ENCODE measurements at places on chromosomes 13 and 19. TPM values are rescaled to one million over a fixed set of nuclear protein-coding genes. Genes with fewer than 3 reads are reported as not detected.

PBX4 gene
- total RNA-seq, result 7.4 TPM

PPP5C gene
- total RNA-seq, result 74.7 TPM

LMO7 gene
- 93.0 TPM for total RNA-seq

FPR3 gene
- total RNA-seq, result not detected

TUBA3C gene
- total RNA-seq, result not detected

SIAH3 gene
- total RNA-seq, result not detected

SHANK1 gene
- total RNA-seq, result not detected

SSC5D gene
- 3.9 TPM for total RNA-seq

RASGRP4 gene
- total RNA-seq, result not detected

GRCh38 chr19:3664879-3665642, 35.2 kb downstream of the PIP5K1C start:
- no peaks in the 10 kb centered on the region for H3K36me3 ChIP-seq
- no peak overlapping the region for H3K4me3 ChIP-seq
- no peak overlapping the region for H3K27ac ChIP-seq
- no peak for DNase-seq
- H3K4me1 ChIP-seq, result no peaks in the 10 kb centered on the region
- no peaks in the 10 kb centered on the region for H3K27me3 ChIP-seq

- H3K36me3 ChIP-seq, result no peaks in the 10 kb centered on the region
- DNase-seq, result no peak
- no peak overlapping the region for H3K4me3 ChIP-seq
- peaks cover 18% of the 10 kb centered on the region for H3K4me1 ChIP-seq
- H3K27me3 ChIP-seq, result no peaks in the 10 kb centered on the region
- H3K27ac ChIP-seq, result no peak overlapping the region
These were observed 125.4 kb upstream of the RFC3 start for GRCh38 chr13:33692531-33692930.

- H3K4me1 ChIP-seq, result no peaks in the 10 kb centered on the region
- no peaks in the 10 kb centered on the region for H3K27me3 ChIP-seq
- no peak for DNase-seq
- H3K27ac ChIP-seq, result no peak overlapping the region
- H3K36me3 ChIP-seq, result no peaks in the 10 kb centered on the region
- H3K4me3 ChIP-seq, result no peak overlapping the region
These were observed 18.1 kb upstream of the ARL11 start for GRCh38 chr13:49610176-49610575.

DNA sequence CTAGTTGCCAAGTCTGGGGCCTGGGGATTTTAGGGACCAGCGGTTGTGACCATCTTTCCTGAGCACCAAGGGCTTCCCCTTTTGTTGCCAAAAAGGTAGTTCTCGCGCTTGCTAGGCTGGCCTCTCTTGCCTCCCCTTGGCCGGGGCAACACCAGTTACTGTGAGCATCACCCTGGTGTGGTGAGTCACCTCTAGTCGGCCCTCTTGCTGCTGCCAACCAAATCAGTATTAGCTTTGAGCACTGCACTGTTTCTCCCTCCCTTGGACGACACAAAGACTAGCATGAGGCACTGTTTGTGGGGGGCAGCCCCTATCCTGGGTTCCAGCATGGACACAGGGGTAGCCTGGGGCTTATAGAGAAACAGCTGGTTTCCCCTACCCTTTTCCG, 6.9 kb downstream of the SYDE1 start:
- peaks cover 17% of the 10 kb centered on the region for H3K36me3 ChIP-seq
- peaks cover 5% of the 10 kb centered on the region for H3K4me1 ChIP-seq
- no peak overlapping the region for H3K27ac ChIP-seq
- H3K4me3 ChIP-seq, result no peak overlapping the region

GRCh38 chr13:50908371-50908770, 1.2 kb upstream of the RNASEH2B start:
- no peak overlapping the region for H3K4me3 ChIP-seq
- no peak overlapping the region for H3K27ac ChIP-seq
- no peaks in the 10 kb centered on the region for H3K36me3 ChIP-seq
- no peaks in the 10 kb centered on the region for H3K27me3 ChIP-seq
- H3K4me1 ChIP-seq, result peaks cover 17% of the 10 kb centered on the region

DNA sequence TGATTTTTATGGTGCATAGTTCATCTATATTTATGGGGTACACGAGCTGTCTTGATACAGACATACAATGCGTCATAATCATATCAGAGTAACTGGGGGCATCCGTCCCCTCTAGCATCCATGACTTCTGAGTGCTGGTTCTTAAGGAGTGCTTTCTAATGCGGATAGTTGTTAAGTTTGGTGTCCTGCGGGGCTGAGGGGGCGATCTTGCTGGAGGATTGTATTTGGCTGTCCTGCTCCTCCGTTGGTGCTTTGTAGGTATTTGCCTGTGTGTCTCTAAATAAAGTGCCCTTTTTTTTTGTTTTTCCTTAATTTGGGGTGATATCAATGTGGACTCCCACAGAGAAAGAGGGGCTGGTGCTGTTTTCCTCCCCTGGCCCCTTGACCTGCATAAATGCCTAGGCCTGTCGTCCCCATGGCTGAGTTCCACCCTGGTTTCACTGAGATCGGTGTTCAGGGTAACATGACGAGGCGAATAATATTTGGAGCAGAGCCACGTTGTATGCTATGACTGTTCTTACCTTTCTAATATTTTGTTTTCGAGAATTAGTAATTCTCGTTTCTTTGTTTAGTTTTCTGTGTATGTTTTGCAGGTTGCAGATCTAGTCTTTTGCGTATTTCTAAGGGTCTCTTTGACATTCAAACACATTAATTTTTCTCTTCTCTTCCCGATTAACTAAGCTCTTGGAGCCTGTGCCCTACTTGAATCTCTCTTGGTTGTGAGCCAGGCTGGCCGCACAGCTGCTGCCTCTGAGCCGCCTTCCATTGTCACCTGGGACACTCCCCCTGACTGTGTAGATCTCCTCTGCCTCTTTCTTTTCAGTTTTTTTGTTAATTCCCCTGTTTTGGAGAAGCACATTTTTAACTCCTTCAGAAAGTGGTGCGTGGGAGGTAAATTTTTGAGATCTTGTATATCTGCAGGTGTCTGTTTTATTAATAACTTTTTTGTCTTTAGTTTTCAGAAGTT, 100.3 kb downstream of the ARHGEF7 start:
- no peaks in the 10 kb centered on the region for H3K27me3 ChIP-seq
- no peaks in the 10 kb centered on the region for H3K4me1 ChIP-seq
- DNase-seq, result no peak
- H3K36me3 ChIP-seq, result no peaks in the 10 kb centered on the region
- no peak overlapping the region for H3K4me3 ChIP-seq
- H3K27ac ChIP-seq, result no peak overlapping the region

DNA sequence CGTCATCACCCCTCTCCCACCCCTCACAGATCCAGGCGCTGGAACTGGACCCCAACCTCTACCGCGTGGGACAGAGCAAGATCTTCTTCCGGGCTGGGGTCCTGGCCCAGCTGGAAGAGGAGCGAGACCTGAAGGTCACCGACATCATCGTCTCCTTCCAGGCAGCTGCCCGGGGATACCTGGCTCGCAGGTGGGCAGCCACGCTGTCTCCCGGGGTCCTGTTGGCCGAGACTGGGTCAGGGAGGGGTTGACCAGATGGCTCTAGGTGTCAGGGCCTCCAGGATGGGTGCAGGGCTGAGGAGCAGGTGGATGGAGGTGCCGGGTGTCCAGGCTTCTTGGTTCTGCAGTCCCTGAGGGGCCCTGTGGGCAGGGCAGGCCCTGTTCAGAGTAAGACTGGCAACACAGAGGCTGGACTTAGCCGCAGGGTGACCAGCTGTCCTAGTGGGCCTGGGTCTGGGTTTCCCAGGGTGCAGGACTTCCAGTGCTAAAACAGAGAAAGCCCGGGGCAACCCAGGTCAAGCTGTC, 58.1 kb downstream of the MYH14 start:
- H3K4me1 ChIP-seq, result no peaks in the 10 kb centered on the region
- DNase-seq, result no peak
- H3K27ac ChIP-seq, result no peak overlapping the region
- H3K36me3 ChIP-seq, result peaks cover 12% of the 10 kb centered on the region
- no peak overlapping the region for H3K4me3 ChIP-seq

GRCh38 chr13:32840989-32841713, 175.1 kb upstream of the KL start:
- peaks cover 27% of the 10 kb centered on the region for H3K4me1 ChIP-seq
- no peaks in the 10 kb centered on the region for H3K27me3 ChIP-seq
- H3K27ac ChIP-seq, result no peak overlapping the region
